ENCODE measurements at places on chromosomes 6 and 20. TPM values are rescaled to one million over a fixed set of nuclear protein-coding genes. Genes with fewer than 3 reads are reported as not detected.

GRCh38 chr20:7702141-7702540 is 238.1 kb downstream of the HAO1 start:
- no peak for DNase-seq

DNA sequence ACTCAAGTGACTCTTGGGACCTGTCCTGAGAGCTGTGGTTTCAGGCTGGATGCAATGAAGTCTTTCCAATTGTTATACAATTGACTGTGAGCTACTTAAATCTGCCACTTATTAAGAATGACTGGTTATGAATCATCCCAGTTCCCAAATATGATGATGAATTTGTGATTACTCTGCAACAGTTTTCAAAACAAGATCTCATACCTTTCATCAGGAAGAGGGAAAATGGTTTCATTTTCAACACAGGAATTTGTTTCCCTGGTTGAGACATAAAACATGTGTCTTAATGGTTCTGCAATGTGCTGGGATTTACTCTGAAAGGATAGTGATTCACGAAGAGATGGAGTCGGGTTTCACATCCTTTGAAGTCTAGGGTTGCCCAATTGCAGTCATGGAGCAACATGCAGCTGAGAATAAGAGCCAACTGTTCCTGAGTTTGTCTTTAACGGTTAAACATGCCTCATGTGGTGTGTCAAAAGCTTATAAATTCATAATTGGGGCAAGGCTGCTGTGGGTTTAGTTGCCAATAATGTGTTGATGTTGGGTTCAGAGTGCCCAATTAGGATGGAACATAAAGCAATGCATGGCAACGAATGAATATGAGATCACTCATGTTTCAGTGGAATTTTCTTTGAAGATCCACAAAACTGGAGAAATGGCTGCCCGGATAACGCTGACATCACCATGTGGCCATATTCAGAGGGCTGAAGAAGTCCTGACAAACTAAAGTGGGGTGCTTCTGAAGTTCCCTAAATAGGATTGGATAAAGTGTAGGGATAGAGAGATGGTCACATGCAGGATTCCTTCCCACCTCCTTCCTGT is 41.0 kb downstream of the CYP24A1 start:
- no peak for DNase-seq

GRCh38 chr6:117829594-117830319 is 77.3 kb upstream of the SLC35F1 start:
- no peak for DNase-seq

- peak; percentile 72 for DNase-seq
Observed at GRCh38 chr6:6676910-6677441, 88.5 kb downstream of the LY86 start.

DNA sequence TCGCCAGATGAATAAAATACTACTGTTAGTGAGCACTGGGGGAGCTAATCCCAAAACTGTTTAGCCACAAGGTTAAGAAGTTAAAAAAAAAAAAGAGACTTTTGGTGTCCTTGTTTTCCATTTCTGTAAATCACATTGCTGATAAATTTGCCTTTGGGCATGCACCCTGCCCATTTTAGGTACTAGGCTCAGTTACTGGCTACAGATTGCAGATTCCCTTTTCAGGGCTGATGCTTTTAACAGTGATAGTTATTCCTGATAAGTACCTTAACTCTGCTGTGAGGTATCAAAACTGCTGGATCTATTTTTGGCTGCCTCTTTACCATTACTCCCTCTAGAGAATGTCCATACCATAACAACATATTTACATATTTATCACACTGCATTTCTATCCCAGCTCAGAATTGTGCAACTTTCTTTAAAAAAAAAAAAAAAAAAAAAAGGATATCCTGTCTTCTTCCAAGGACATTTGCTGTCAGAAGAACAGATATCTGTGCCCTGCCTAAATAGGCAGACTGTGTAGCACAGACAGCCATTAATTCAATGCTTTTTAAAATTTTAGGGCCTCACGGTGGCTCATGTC is 94.5 kb downstream of the SSR1 start:
- DNase-seq, result no peak

DNA sequence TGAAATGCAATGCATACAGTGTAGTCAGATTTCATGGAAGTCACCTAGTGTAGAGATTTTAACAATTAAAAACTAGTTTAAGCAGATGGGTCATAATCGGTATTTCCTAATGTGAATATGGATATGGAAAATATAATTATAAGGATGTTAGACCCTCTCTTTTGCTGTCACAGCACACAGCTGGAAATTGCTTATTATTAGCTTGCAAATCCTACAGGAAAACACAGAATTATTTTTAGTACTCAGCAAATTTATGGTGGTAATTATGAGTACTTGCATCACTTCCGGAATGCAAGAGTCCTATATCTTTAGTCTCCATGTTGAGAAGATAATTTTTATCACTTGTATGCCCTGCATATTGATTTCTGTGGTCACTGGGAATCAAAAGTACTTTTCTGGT is 993.6 kb downstream of the KIF16B start:
- DNase-seq, result no peak

GRCh38 chr6:157050537-157051265 is 272.6 kb downstream of the TMEM242 start:
- no peak for DNase-seq

DNA sequence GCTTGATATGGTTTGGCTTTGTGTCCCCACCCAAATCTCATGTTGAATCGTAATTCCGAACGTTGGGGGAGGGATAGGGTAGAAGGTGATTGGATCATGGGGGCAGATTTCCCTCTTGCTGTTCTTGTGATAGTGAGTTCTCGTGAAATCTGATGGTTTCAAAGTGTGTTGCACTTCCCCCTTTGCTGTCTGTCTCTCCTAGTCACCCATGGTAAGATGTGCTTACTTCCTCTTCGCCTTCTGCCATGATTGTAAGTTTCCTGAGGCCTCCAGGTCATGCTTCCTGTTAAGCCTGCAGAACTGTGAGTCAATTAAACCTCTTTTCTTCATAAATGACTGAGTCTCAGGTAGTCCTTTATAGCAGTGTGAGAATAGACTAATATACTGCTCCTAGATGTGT is 19.9 kb downstream of the PFDN4 start:
- no peak for DNase-seq

DNA sequence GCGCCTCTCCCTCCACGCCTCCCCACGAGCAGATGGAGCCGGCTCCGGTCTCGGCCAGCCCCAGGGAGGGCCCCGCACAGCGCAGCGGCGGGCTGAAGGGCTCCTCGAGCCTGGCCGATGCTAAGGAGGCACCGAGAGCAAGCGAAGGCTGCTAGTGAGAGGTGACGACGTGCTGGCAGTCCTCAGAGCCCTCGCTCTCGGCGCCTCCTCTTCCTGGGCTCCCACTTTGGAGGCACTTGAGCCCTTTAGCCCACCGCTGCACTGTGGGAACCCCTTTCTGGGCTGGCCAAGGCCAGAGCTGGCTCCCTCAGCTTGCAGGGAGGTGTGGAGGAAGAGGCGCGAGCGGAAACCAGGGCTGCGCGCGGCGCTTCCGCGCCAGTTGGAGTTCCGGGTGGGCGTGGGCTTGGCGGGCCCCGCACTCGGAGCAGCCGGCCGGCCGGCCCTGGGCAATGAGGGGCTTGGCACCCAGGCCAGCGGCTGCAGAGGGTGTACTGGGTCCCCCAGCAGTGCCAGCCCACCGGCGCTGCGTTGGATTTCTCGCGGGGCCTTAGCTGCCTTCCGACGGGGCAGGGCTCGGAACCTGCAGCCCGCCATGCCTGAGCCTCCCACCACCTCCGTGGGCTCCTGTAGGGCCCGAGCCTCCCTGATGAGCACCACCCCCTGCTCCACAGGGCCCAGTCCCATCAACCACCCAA is 2.5 kb upstream of the TMEM14C start:
- DNase-seq, result peak; percentile 71

- DNase-seq, result peak; percentile 83
Observed at GRCh38 chr6:157221049-157221816, 102.1 kb downstream of the TMEM242 start.

GRCh38 chr6:104404377-104404776 is 455.3 kb downstream of the HACE1 start:
- no peak for DNase-seq

DNA sequence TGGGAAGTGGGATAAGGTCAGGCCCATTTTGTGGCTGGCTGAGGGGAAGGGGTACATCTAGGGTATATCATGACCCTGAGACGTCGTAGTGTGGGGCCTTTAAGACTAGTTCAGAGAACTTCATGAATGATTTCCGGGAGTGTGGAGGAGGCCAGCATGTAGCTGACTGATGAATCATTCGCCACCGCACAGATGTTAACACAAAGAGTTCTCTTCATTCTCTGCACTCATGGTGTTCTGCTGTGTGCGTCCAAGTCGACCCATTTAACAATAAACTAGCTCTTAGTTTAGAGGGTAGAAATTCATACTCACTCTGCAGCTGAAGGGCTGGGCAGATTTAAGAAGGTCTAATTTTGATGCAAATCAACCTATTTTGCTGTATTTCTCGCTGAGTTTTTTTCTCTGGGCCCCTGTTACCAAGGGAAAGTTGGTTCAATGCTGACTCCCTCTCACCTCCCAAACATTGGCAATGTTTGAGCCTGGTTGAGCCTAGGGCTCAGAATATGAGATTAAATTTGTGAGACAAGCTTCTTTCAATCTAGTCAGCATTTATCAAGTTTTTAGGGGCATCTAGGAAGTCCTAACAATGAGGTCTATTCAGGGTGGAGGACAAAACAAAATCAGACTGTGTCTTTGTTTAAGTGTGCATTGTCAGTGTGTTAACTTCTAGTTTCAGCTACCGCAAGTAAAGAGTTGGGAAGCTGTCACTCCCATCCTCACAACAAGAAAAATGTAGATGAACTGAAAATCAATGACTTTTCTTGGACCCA is 106.8 kb upstream of the CBLN4 start:
- no peak for DNase-seq

GRCh38 chr20:10322073-10323012 is 103.7 kb downstream of the SNAP25 start:
- DNase-seq, result no peak

- DNase-seq, result no peak
Observed at GRCh38 chr20:13670160-13670559, 31.4 kb upstream of the TASP1 start.

- no peak for DNase-seq
Observed at GRCh38 chr6:31614075-31614619, 887 bp upstream of the AIF1 start.

DNA sequence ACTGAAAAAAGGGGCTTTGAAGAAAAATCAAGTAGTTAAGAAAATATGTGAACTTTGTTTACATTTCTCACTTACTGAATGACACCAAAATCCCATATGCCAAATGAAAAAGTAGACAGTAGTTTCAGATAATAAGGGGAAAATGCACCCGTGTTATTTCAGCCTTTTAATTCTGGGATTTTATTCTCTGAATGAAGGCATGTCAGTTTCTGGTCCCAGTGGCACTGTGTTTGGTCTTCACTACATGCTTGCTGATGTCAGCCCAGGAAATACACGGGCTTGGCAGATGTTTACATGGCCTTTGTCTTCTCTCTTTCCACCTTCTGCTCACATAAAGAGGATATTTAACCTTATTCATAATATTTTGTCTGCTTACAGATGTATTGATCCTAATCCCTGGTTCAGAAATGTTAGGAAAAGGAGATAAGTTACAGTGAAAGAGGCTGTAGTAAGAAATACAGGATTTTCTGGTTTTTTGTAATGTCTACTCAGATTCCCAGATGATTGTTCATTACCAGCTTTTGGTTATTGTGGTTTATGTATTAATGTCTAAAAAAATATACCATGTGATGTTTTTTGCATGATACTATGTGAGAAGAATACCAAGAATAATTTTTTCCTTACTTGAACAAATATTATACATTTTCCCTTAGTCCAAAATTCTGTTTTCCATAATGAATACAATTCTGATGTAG is 27.7 kb downstream of the DSE start:
- no peak for DNase-seq

GRCh38 chr6:94045099-94045829 is 625.9 kb upstream of the EPHA7 start:
- DNase-seq, result no peak

The TDRD6 gene
- total RNA-seq, result 0.17 TPM

The HLA-F gene
- total RNA-seq, result 25.6 TPM

The GNAS-AS1 gene
- 0.65 TPM for total RNA-seq
